ENCODE measurements at places on chromosomes 7 and 10. TPM values are rescaled to one million over a fixed set of nuclear protein-coding genes. Genes with fewer than 3 reads are reported as not detected.
A peak's percentile ranks its signal among the peaks of the same experiment; 100 is the strongest.

DNA sequence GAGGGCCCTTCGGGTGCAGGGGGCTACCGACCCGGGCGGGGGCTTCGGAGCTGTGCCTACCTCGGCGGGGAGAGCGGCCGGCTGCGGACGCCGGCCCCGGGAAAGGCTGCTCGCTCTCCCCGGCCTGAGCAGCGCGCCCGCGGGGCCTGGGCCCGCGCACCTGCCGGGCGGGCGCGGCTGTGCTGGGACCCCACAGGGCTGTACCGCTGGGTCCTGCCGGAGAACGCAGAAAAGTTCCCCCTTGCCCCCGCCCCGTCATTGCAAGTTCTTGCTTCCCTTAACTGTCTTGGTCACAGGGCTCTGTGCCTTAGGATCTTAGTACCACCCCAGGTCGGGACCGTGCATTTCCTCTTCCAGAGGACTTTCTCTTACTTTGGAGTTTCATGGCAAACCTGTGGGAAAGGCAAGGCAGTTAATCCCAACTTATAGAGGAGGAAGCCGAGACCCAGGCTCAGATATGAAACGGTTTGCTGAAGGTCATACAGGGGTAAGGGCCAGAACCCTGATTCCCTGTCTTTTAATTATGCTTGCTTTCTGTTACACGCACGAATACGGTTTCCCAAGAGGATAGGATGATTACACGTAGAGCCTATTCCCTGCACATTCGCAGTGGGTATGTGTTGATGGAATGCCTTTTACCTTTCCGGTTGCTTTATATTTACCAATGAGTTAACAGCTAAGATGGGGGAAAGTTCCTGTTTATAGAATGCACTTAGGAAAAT is 652 bp downstream of the PCGF5 start:
- no peaks in the 10 kb centered on the region for H3K36me3 ChIP-seq
- H3K4me1 ChIP-seq, result peaks cover 29% of the 10 kb centered on the region
- peak overlapping the region; percentile 90 for H3K27ac ChIP-seq
- peak overlapping the region; percentile 68 for H3K4me3 ChIP-seq
- no peak for DNase-seq

DNA sequence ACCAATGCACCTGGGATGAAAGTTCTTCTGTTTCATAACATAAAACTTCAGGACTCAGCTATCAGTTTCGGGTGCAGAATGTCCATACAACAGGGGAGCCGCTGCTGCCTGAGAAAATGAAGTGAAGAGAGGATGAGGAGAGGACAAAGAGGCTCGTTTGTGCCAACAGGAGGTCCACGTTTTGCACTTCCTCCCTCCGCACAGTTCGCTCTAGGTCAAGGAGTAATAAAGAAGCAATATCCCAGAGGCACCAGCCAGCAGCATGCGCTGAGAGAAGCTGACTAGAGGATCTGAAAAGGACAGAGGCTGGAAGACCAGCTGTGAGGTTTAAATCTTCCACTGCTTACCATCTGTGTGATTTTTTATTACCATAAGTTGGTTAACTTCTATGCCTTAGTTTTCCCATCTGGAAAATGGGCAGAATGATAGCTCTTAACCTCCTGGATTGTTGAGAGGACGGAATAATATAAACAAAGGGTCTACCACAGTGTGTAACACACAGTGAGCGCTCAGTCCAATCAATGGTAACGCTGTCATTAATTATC is 709 bp downstream of the GPAM start:
- peaks cover 7% of the 10 kb centered on the region for H3K4me1 ChIP-seq
- H3K4me3 ChIP-seq, result peak overlapping the region; percentile 88

DNA sequence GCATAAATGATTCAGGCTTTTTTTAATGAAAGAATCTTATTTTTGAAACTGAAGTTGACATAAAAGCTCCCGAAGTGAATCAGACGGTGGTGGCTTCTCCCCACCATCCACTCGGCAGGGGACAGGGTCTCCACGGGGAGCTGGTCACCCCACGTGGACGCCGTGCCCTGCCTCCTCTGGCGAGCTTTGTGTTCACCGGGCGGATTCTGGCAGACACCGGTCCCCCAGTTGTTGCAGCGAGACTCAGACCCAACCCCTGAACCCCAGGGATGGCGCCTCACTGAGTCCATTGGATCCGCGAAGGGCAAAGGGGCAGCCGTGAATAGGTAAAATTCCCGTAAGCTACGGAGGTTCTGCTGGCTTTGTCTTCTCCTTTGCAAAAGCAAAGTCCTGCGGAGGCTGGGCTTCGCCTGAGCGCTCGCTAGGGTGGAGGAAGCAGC is 38.4 kb downstream of the PTPRN2 start:
- no peaks in the 10 kb centered on the region for H3K36me3 ChIP-seq
- no peaks in the 10 kb centered on the region for H3K27me3 ChIP-seq

- DNase-seq, result no peak
- H3K27me3 ChIP-seq, result no peaks in the 10 kb centered on the region
- H3K4me3 ChIP-seq, result no peak overlapping the region
- no peaks in the 10 kb centered on the region for H3K36me3 ChIP-seq
- H3K27ac ChIP-seq, result no peak overlapping the region
- no peaks in the 10 kb centered on the region for H3K4me1 ChIP-seq
Measured at GRCh38 chr7:3937146-3937545, 636.1 kb downstream of the SDK1 start.

GRCh38 chr7:84092207-84092606 is 102.4 kb downstream of the SEMA3A start:
- no peaks in the 10 kb centered on the region for H3K27me3 ChIP-seq
- H3K4me1 ChIP-seq, result no peaks in the 10 kb centered on the region
- no peak overlapping the region for H3K4me3 ChIP-seq
- H3K36me3 ChIP-seq, result no peaks in the 10 kb centered on the region
- peak overlapping the region; percentile 55 for H3K27ac ChIP-seq

DNA sequence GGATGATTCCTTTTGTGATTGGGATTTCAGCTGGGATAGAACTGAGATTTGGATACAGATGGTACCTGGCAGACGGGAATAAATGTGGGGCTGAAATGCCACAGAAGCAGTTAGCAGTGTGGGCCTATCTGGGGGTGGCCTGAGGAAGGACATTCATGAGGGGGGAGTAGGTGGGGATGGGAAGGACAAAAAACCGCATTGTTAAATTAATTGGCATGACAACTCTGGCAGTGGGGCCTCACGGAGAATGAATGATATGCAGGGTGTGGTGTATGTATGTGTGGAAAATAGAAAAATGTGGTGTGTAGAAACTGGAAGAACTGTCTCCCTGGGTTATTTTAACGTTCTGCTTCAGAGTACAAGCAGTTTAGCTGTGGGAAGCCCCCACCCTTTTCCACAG is 17.8 kb downstream of the SDK1 start:
- H3K36me3 ChIP-seq, result no peaks in the 10 kb centered on the region
- H3K4me3 ChIP-seq, result no peak overlapping the region
- no peak for DNase-seq
- no peaks in the 10 kb centered on the region for H3K4me1 ChIP-seq
- H3K27me3 ChIP-seq, result no peaks in the 10 kb centered on the region

- H3K4me1 ChIP-seq, result no peaks in the 10 kb centered on the region
- no peaks in the 10 kb centered on the region for H3K36me3 ChIP-seq
- no peaks in the 10 kb centered on the region for H3K27me3 ChIP-seq
- no peak overlapping the region for H3K27ac ChIP-seq
Measured at GRCh38 chr10:66860376-66860945, 65.4 kb upstream of the LRRTM3 start.

DNA sequence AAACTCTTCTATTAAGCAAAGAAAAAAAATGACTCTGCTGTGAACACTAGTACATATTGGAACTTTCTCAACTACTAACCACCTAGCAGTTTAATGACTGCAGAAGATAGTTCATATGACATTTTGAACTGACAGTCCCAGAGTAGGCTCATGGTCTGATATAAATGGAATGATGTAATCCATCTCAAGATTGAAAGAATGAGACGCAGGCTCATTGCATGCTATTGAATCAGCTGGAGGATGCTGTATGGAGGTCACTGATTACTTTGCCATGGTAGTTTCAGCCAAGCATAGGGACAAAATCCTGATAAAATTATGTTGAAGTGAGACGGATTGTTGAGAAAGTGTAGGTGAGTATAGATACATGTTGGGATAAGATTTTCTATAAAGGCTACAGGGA is 217.6 kb upstream of the SEMA3E start:
- no peaks in the 10 kb centered on the region for H3K27me3 ChIP-seq
- H3K27ac ChIP-seq, result no peak overlapping the region
- H3K4me1 ChIP-seq, result no peaks in the 10 kb centered on the region

GRCh38 chr10:70598857-70599295 is 3.7 kb downstream of the PRF1 start:
- no peak overlapping the region for H3K4me3 ChIP-seq
- no peak for DNase-seq
- no peaks in the 10 kb centered on the region for H3K27me3 ChIP-seq
- H3K36me3 ChIP-seq, result peaks cover 14% of the 10 kb centered on the region

GRCh38 chr10:79542626-79543025 is 17.6 kb downstream of the SFTPA2 start:
- no peak overlapping the region for H3K27ac ChIP-seq
- H3K4me1 ChIP-seq, result no peaks in the 10 kb centered on the region
- no peaks in the 10 kb centered on the region for H3K27me3 ChIP-seq
- DNase-seq, result no peak

GRCh38 chr10:31700181-31700611 is 228.4 kb downstream of the ARHGAP12 start:
- no peaks in the 10 kb centered on the region for H3K36me3 ChIP-seq
- DNase-seq, result no peak
- no peaks in the 10 kb centered on the region for H3K27me3 ChIP-seq

- no peaks in the 10 kb centered on the region for H3K4me1 ChIP-seq
- no peak overlapping the region for H3K27ac ChIP-seq
- H3K27me3 ChIP-seq, result no peaks in the 10 kb centered on the region
- no peak for DNase-seq
- H3K4me3 ChIP-seq, result no peak overlapping the region
Measured at GRCh38 chr7:11576310-11576709, 255.7 kb downstream of the THSD7A start.

GRCh38 chr7:13979671-13980435 is 9.6 kb downstream of the ETV1 start:
- H3K4me3 ChIP-seq, result no peak overlapping the region
- H3K36me3 ChIP-seq, result no peaks in the 10 kb centered on the region
- DNase-seq, result no peak
- H3K27me3 ChIP-seq, result no peaks in the 10 kb centered on the region
- H3K4me1 ChIP-seq, result no peaks in the 10 kb centered on the region

GRCh38 chr7:42931447-42931833 is 534 bp downstream of the PSMA2 start:
- peaks cover 5% of the 10 kb centered on the region for H3K36me3 ChIP-seq
- no peak for DNase-seq
- peaks cover 48% of the 10 kb centered on the region for H3K4me1 ChIP-seq
- H3K27ac ChIP-seq, result peak overlapping the region; percentile 89
- H3K4me3 ChIP-seq, result peak overlapping the region; percentile 100

DNA sequence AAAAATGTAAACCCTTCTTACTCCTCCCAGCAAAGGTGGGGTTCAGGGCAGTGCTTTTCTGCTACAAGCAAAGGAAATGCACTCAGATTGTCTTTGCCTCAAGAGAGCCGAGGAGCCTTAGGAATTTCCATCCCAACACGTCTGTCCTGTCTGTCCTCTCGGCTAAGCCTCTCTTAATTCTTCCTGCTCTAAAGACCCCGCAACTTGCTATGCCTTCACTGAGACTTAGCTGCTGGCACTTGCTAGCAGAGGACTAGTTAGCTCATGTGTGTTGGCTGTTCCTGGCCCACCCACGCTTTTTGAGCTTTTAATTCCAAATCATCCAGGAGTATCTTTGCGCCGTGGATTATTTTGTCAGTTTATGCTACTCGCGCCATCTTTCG is 481 bp upstream of the NPM3 start:
- peak overlapping the region; percentile 81 for H3K27ac ChIP-seq
- peaks cover 4% of the 10 kb centered on the region for H3K27me3 ChIP-seq
- H3K4me1 ChIP-seq, result peaks cover 32% of the 10 kb centered on the region
- peaks cover 33% of the 10 kb centered on the region for H3K36me3 ChIP-seq
- H3K4me3 ChIP-seq, result peak overlapping the region; percentile 68

GRCh38 chr7:11474902-11475585 is 357.0 kb downstream of the THSD7A start:
- H3K36me3 ChIP-seq, result no peaks in the 10 kb centered on the region
- no peak overlapping the region for H3K27ac ChIP-seq
- DNase-seq, result no peak
- H3K4me3 ChIP-seq, result no peak overlapping the region
- no peaks in the 10 kb centered on the region for H3K4me1 ChIP-seq

DNA sequence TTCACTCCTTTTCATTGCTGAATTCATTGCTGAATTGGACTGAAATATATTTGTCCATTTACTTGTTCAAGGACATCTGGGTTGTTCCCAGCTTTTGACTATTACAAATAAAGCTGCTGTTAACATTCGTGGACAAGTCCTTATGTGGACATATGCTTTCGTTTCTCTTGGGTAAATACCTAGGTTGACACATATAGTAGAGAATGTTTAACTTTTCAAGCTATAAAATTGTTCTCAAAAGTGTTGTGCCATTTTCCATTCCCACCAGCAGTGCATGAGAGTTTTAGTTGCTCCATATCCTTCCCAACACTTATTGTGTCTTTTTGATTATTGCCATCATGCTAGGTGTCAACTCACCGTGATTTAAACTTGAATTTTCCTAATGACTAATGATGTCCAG is 17.5 kb upstream of the CPVL start:
- no peaks in the 10 kb centered on the region for H3K4me1 ChIP-seq
- DNase-seq, result no peak
- H3K36me3 ChIP-seq, result no peaks in the 10 kb centered on the region
- no peak overlapping the region for H3K4me3 ChIP-seq
- H3K27me3 ChIP-seq, result peaks cover 4% of the 10 kb centered on the region

ERCC6 gene
- total RNA-seq, result 23.0 TPM

ANKRD22 gene
- 0.32 TPM for total RNA-seq

OR6V1 gene
- not detected for total RNA-seq

RARRES2 gene
- not detected for total RNA-seq

PON1 gene
- total RNA-seq, result not detected

EPO gene
- total RNA-seq, result not detected

KDM7A gene
- 62.5 TPM for total RNA-seq

DDX50 gene
- total RNA-seq, result 28.3 TPM

NIPSNAP2 gene
- 34.4 TPM for total RNA-seq
